ENCODE measurements at places on chromosomes 5 and 9. TPM values are rescaled to one million over a fixed set of nuclear protein-coding genes. Genes with fewer than 3 reads are reported as not detected.

GRCh38 chr5:135985951-135986350 lies 31.2 kb upstream of the LECT2 start:
- no peak for DNase-seq

DNA sequence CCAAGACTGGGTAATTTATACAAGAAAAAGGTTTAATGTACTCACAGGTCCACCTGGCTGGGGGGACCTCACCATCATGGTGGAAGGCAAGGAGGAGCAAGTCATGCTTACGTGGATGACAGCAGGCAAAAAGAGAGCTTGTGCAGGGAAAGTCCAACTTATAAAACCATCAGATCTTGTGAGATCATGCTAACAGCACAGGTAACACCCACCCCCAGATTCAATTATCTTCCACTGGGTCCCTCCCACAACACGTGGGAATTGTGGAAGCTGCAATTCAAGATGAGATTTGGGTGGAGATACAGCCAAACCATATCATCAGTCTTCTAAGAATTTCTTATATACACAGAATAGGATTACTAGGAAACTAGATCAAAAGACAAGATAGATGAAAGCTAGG lies 555.6 kb downstream of the PRR16 start:
- no peak for DNase-seq

GRCh38 chr5:79691007-79691406 lies 1.4 kb downstream of the CMYA5 start:
- DNase-seq = no peak

- no peak for DNase-seq
Observed at GRCh38 chr5:167147879-167148278, 1143.6 kb upstream of the WWC1 start.

DNA sequence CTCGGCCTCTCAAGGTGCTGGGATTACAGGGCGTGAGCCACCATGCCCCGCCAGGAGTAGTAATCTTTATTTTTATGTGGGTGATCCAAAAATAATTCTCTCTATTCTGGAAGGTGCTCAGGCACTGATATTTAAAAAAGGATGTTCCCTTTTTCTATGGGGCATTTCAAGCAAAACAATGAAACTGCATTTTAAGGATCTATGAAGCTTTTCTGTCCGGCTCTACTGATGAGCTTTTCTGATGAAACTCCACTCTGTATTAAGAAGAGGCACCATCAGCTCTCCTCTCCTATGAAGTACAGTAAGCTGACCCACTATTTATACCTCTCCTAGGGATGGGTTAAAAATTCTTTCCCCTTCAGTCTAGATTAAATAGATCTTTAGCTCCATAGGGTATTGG lies 7.4 kb downstream of the ADAM19 start:
- no peak for DNase-seq

DNA sequence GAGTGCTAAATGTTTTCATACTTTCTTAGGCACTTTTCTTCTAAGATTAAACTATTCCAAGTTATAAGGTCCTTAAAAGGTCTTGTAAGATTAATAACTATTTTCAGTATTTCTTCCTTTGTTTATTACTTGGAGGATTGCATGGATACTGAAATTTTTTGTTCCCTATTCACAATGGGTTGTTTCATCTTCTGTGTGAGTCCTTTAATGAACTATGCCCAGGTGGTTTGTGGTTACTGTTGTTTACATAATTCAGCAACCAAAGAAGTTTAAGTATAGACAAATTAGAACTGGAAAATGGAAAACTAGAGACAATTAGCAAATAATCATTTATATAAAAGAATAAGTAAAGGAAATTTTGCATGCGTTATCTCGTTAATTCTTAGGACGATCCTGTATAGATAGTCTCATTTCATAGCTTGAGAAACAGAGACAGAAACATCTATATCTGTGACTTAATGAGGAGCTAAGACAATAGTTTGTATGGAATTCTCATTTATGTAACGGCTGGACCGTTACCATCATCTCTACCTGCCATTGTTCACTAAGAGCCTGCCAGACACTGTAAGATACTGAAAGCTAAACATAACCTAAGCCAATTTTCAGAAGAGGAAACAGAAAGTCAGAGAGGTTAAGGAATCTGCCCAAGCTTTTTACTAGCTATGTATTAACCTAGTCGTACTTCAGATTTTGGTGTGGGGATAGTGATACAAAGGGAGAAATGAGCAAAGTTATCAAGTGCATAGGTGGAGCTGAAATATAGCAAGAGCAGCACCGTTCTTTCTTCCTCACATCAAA lies 148.2 kb downstream of the PAM start:
- DNase-seq = no peak

DNA sequence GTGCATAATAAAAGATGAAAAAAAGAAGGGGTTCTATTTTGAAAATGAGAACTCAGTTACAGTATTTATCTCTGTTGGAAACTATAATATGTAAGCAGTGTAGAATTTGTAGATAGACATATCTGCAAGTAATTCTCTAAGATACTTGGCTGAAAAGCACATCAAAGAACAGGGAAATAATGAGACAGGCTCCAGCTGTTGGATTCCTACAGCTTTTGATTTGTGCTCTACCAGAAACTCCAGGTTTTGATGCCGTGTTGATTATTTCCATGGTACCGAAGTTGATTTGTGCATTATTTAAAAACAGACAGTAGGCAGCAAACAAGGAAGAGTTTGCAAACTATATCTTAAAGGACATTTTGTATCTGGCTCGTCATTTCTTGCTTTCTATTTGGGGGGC lies 2098.7 kb upstream of the WWC1 start:
- no peak for DNase-seq

- DNase-seq = no peak
Observed at GRCh38 chr5:124343451-124343867, 403.0 kb downstream of the ZNF608 start.

DNA sequence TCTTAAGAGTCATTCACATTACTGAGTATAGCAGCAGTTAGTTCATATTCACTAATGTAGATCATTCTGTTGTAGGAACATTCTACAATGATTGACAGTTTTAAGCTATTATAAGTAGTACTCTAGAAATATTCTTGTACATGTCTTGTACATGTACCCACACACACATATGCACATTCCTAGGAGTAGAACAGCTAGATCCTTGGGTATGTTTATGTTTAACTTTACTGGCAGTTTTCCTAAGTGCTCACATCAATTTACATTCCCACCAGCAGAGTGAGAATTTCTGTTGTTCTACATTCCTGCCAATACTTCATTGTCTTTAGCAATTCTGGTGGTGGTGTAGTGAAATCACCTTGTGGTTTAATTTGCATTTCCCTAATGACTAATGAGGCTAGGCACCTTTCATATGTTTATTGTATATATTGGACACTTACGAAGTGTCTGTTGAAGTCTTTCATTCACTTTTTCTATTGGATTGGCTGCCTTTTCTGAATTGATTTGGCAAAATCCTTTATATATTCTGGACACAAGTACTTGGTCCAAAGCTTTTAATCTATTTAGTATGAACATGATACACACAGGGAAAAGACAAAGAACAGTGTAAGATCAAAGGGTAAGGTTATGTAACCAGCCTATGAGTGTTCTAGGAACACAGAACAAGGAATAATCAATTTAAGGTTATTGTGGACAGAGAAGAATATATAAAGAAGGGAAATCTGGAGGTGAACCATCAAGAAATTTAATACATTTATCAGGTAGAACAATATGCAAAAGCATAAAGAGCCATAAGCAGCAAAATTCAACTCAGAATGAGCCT lies 95.6 kb downstream of the MLLT3 start:
- peak; percentile 28 for DNase-seq

DNA sequence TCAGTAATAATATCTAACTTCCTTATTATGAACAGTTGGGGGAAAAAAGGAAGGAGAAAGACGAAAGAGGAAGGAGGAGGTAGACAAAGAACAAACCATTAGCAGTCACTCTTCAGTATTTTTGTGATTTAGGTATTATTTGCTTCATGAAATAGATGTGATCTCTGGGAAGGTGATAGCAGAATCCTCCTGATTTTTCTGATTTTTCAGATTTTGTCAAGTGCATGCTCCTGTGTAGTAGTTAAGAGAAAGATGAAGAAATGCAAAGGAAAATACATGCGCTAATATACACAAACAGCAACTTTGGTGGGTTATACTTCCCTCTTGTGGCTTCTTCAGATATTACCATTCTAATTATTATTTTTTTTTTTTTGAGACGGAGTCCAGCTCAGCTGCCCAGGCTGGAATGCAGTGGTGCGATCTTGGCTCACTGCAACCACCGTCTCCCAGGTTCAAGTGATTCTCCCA lies 31.6 kb downstream of the LMNB1 start:
- DNase-seq = no peak

DNA sequence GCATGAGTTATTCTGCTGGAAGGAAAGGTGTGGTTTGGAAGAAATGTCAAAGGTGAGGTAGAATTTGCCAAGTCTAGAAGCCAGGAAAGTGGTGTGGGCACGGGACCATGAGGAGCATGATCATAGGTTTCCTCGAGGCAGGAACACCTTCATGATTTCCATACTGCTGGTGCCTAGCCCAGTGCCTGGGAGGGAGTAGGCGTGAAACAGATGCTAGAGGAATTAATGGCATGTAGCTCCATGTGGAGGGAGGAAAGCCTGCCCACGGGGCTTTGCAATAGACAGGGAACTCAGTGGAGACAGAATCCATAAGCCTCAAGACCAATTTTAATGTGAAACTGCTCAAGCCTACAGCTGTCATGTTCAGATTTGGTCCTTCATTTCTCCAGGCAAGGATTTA lies 35.1 kb downstream of the TTLL11 start:
- no peak for DNase-seq

DNA sequence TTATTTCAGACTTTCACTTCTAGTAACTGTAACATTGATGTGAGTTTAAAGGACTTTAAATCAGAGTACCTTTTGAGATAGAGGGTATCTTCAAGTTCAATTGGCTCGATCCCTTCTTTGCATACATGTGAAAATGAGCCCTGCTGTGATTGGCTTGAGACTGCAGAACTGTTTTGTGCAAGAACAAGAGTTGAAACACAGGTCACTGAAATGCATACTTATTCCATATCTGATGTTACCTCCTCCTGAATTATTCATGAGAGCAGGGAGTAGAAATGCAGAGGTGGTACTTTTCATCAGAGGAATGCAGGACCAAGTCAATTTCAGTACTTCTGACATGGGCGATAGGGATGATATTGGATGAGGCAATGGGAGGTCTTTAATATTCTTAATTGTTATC lies 459.5 kb downstream of the TLR4 start:
- DNase-seq = no peak

- DNase-seq = no peak
Observed at GRCh38 chr9:90815183-90815943, 13.7 kb downstream of the SYK start.

DNA sequence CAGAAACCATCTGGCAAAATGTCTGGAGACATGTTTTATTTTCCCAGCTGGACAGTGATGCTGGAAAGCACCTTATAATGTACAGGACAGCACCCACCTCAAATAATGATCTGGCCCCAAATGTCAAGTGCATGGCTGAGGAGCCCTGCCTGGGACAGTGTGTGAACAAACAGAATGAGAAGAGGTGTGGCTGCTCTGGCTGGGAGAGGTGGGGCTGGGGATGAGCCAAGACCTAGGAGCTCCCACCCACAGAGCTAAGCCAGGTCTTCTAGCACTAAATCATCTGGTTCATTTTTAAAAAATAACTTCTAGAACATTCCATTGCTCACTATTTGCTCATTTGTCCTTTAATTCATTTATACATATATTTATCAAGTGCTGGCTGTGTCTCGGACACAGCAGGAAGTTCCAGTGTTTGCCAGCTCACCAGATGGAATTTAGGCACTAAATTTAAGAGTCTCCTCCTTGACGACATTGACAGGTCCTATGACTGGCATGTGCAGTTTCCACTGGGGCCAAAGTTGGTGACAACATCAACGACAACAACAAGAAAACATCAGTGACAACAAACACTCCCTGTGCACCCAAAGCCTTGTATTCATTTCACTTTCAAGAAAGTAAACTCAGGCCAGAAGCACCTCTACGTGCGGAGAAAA lies 59.1 kb downstream of the GTF3C4 start:
- no peak for DNase-seq

- DNase-seq = peak; percentile 96
Observed at GRCh38 chr5:160467555-160468362, 46.1 kb downstream of the PTTG1 start.

DNA sequence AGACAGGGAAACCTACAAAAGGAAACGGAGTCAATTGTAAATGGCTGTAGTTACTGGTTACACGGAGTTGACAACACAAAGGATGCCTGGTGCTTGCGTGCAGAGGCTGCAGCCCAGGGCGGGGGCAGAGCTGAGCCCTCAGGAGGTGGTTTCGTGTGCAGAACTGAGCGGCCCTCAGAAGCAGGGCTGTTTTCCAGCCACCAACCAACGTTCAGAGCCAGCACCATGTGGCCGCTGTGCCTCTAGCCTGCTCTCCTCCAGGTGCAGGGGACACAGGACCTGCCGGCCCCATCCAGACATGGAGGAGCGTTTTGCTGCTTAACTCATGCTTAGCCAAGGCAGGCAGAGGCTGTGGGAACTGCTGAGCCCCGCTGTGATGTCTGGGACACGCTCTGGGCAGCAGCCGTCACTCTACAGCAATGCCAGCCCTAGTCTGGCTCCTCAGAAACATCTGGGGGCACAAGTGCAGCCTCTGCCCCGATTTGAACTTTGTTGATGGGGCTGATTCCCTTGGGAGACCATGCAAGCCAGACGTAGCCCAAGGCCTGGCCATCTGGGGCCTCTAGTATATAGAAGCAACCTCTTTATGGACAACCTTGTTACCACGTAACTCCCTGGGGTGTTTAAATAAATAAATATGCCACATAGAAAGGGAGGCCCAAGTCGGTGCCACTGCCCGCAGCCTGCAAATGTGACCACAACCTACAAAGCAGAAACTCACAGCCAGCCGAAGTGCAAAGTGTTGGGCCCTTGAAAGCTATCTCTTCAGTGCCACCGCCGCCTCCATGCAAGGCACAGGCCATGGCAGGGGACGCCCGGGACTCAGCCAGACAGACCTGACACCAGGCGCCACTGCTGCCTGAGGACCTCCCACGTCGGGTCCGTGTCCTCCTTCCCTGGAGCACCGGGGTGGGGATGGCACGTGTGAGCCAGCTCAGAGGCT lies 42.1 kb downstream of the NKD2 start:
- no peak for DNase-seq

DNA sequence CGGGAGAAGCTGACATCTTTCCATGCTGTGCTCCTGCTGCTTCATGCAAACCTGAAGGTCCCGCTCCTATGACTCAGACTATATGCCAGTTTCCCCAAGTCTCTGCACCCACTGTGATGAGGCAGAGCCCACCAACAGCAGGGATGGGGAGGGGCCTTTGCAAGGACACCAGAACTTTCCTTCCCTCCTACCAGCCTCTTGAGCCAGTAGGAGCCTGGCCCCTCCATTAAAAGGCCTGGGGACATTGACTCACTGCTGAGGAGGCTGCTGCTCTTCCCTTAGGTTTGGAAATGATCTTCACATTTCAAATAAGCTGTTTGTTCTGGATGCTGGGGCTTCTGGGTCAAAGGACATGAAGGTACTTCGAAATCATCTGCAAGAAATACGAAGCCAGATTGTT lies 26.1 kb upstream of the CTSL start:
- no peak for DNase-seq

Gene DIPK1B
- 0.13 TPM for polyA plus RNA-seq

Gene LRRC19
- 0.10 TPM for polyA plus RNA-seq

Gene PRDM9
- not detected for polyA plus RNA-seq

Gene SLC6A19
- not detected for polyA plus RNA-seq

Gene TTC16
- polyA plus RNA-seq = not detected

Gene FAM221B
- 0.12 TPM for polyA plus RNA-seq

All from GM12878 (cell line).